ENCODE measurements at places on chromosomes 7 and 10.

GRCh38 chr10:133567119-133567518, 1.7 kb upstream of the SYCE1 start:
- DNase-seq = no peak

- DNase-seq = no peak
Measured at GRCh38 chr7:107754642-107755041, 10.7 kb downstream of the CBLL1 start.

DNA sequence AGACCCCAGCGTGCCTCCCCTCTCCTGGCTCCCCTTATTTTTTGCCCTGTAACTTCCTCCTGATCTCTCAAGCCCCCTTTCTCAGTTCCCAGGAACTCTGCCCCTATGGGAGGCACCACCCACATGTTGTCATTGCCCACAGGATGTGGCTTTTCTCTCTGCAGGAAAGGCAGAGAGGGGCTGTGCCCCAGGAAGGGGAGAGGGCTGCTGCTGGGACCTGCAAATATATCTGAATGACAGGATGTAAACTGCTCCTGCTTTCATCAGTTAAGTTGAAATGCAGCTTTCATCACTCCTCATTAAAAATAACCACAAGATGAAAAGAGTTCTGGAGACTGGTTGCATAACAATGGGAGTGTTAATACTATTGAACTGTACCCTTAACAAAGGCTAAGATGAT, 103.3 kb downstream of the CLEC2L start:
- DNase-seq = no peak

- DNase-seq = no peak
Measured at GRCh38 chr10:119442758-119443060, 99.8 kb downstream of the RGS10 start.

- no peak for DNase-seq
Measured at GRCh38 chr7:106281585-106282318, 3.0 kb downstream of the NAMPT start.

- DNase-seq = no peak
Measured at GRCh38 chr10:8389630-8390029, 335.1 kb downstream of the GATA3 start.

GRCh38 chr7:121244120-121244870, 84.5 kb upstream of the WNT16 start:
- no peak for DNase-seq

DNA sequence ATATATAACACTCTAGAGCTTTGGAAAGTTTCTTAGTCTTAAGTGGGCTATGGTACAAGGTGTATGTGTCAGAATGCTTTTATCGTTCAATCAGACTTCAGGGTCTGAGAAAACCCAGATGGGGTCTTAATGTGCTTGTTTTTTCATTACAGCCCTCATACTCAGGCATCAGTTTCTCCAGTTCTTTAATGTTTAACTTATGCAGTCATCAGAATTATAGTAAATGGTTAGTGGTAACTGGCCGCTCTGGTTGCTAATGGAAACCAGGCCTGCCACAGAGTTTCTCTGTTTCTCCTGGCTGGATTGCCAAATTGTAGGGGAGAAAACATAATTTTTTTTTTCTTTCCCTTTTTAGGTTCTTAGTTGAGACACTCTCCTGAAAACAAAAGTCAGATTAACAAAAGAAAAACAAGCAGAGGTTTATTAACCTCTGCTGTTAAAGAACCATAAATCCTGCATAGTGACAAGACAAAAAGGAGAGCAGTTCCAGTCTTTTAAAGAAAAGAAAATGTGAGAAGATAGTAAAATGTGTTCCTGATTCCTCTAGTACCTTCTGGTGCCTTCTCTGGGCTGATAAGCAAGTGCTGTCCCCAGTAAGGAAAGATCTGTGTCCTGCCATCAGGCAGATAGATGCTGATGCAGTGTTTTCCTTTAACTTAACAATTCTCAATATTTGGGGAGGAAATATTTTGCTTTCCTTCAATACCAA, 21.5 kb upstream of the GHITM start:
- DNase-seq = no peak

- no peak for DNase-seq
Measured at GRCh38 chr10:27600930-27601329, 96.8 kb downstream of the RAB18 start.

DNA sequence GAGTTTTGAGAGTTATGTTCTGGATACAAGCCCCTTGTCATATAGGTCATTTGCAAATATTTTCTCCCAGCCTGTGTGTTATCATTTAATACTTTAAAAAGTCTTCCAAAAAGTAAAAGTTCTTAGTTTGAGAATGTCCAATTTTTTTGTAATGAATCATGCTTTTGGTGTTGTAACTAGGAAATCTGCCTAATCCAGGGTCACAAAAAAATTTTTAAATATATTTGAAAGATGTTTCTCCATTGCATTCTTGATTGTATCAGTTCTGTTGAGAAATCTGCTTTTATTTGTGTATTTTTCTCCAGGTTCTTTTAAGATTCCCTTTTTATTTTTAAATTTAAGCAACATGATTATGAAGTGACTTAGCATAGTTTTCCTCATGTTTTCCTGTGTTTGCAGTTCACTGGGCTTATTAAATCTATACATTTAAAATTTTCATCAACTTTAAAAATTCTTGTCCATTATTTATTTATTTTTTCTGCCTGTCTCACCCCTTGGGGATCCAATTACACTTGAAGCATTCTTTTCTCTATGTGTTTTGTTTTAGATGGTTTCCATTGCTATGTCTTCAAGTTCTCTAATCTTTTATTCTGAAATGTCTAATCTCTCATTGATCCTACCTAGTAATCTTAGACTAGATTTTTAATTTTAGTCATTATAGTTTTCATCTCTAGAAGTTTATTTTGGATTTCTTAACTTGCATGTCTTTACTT, 47.0 kb downstream of the CCDC71L start:
- no peak for DNase-seq

- no peak for DNase-seq
Measured at GRCh38 chr10:61136139-61136538, 192.2 kb upstream of the RHOBTB1 start.
